ENCODE measurements at places on chromosomes 12 and 14.

DNA sequence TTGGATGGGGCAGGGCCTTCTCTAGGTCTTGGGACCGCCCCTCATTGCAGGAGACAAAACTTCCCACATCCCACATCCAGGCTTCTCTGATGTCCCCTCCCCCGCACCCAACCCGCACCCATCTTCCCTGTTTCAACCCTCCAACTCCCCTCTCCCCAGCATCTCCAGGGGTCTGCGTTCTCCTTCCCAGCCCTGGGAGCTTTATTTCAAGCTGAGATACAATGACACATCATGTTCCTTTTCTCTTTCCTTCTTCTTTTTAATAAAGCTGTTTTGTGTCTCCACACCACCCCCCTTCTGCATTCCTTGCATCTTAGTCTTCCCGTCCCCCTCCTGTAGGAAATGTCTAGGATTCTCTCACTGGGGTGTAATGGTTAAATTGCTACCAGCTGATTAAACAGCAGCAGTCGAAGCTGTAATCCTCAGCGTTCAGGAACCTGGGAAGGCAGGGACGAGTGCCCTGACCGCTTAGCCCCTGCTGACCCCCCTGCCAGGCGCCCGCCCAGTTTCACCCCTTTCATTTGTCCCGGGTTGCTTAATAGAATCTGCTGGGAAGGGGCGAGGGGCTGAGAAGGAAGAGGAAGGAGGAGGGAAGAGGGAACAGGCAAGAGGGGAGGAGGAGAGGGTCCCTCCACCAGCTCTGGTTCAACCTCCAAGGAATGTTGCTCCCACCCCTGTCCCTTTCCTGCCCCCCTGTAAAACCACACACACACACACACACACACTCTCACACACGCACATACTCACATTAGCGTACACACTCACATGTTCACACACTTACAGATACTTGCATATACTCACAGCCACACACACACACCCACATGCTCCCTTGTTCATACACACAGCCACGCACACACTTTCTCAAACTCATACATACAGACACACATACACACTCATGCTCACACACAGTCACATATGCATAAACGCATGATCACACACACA, 104.5 kb upstream of the MED13L start:
- no peak for DNase-seq

DNA sequence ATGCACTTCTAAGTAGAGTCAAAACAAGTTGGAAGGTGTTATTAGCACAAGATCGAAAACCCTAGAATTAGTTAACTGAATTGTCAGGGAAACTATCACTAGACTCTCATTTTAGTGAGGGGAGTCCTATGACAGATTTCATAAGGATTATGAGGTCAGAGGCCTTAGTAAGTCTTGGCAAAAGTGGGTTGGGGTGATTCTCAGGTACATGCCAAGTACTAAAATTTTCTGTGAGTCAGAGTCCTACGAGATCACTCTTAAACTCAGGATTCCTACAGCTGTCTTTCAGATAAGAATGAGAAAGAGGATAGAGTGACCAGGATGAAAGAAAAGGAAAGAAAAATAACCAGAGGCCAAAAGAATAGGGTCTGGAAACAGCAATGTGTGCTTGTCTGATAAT, 50.8 kb upstream of the BBS10 start:
- no peak for DNase-seq

DNA sequence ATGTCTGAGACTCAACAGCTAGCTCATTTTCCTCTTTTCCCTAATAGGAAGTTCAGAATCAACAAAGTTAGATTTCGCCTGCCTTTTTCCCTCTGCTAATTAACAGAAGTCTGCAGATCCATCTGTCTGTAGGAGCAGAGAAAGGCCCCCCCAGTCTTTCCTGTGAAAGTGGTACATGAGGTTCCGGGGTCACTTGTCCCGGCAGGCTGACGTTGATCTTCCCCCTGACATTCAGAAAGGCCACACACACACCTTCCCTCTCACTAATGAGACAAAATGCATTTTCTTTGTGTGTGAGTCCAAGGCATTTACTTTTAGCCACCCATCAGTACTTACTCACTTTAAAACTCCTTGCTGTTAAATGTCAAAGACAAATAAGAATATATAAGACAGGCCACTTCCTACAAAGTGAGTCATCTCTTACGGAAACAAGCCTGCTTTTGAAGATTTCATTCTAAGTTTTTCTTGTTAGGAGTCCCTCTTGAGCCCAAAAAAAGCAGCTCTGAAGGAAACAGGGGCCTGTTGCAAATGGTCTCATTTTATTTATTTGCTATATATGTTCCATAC, 138.7 kb downstream of the TTC7B start:
- no peak for DNase-seq

DNA sequence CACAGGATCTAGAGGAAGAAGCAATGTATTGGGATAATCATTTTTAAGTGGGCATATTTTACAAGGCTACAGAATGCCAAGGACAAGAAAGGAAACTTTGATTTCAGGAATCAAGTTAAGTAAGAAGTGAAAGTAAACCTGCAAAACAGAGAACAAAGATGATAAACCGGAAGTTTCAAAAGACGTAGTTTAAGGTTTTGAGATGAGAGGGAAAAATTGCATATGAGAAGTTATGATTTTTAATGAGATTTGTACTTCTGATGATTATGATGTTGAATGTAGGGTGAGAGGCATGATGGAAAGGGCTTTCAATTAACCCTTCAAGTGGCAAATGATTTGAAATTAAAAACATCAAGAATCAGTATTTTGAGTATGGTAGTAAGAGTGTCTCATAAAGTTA, 134.9 kb downstream of the CAPZA3 start:
- DNase-seq, result no peak

- no peak for DNase-seq
These were observed 117.7 kb downstream of the OTOGL start for GRCh38 chr12:80217011-80217535.

GRCh38 chr12:119932921-119933320, 55.8 kb upstream of the CIT start:
- DNase-seq, result no peak

- DNase-seq, result no peak
These were observed 207.5 kb upstream of the PELI2 start for GRCh38 chr14:55910601-55911243.

DNA sequence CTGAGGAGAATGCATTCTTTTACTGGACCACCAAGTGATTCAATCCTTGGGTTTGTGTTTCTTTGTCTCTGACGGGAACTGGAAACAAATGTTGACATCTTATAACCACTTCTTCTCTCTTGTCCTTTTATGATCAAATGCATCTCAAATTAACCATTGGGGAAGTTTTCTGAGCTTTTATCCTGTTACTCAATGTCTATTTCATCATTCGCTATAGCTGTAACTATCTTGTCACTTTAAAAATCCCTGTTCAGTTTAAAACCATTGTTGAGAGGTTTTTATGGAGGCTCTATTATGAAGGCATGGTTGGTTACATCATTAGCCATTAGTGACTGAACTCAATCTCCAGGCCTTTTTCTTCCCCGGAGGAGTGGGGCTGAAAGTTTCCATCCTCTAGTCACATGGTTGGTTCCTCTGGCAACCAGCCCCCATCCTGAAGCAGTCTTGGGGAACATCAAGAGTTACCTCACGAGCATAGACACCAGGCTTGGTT, 2.7 kb upstream of the CLEC6A start:
- no peak for DNase-seq

- DNase-seq, result no peak
These were observed 33.0 kb downstream of the ABCC9 start for GRCh38 chr12:21907948-21908837.

- DNase-seq, result no peak
These were observed 13.2 kb downstream of the STK38L start for GRCh38 chr12:27257104-27257843.

DNA sequence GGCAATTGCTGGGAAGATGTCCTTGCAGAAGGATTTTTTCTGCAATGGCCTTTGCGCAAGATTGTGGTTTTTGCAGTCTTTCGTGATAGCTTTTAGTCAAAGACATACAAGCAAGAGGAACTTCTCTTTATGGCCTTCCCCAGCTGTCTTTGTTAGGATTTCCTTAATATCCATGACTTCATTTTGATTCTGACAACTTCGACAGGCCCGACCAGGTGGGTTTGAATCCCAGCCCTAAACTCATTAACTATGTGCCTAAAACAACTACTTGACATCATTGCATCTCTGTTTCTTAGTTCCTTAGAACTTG, 13.3 kb upstream of the VRK1 start:
- no peak for DNase-seq

GRCh38 chr12:122944605-122945592, 21.4 kb downstream of the ABCB9 start:
- no peak for DNase-seq

GRCh38 chr14:93857500-93858283, 69.4 kb upstream of the PRIMA1 start:
- DNase-seq, result no peak

DNA sequence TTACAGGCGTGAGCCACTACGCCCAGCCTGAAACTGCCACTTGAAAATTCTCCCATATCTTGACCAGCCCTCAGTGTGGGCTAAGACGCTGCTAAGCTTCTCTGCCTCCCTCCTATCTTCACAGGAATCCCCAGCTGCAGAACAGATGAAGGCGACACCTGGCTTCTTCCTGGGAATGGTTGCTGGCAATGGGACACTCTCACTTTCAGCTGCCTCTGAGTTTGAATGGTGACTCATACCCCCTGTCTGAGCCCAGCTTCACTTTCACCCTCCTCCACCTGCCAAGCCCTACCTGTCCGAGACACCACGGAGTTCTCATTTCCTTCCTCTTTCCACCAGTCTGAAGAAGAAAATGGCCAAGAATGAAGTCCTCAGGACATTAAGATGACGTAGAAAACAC, 18.3 kb upstream of the VASH1 start:
- no peak for DNase-seq

GRCh38 chr14:69316449-69317101, 56.6 kb downstream of the GALNT16 start:
- no peak for DNase-seq

DNA sequence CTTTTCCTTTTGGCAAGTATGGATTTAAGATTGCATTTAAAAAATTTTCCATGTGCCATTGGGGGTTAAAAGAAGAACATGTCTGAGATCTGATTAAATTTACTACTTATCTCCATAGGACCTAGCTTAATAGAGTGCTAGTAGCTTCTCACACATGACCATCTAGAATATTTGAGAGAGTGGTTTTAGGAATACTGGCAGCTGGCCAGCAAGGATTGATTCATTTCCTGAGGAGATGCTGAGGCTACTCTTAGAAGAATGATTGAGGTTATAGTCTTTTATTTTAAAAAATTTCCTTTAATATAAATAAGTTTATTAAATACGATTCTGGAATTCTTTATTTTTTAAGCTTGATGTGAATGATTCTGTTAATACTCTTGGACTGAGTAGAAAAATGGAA, 56.2 kb downstream of the MIPOL1 start:
- DNase-seq, result no peak

DNA sequence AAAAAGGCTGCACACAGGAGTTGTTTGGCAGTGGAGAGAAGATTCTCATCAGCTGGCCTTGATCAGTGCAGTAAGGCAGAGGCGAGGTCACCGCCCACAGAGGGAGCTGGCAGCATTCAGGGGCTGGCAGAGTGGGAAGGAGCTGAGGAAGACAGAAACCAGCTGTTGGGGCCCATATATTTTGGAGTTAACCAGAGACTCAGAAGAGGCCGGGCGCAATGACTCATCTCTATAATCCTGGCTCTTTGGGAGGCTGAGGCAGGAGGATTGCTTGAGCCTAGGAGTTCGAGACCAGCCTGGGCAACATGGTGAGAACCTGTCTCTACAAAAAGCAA, 17.7 kb downstream of the SMCO2 start:
- DNase-seq, result no peak

DNA sequence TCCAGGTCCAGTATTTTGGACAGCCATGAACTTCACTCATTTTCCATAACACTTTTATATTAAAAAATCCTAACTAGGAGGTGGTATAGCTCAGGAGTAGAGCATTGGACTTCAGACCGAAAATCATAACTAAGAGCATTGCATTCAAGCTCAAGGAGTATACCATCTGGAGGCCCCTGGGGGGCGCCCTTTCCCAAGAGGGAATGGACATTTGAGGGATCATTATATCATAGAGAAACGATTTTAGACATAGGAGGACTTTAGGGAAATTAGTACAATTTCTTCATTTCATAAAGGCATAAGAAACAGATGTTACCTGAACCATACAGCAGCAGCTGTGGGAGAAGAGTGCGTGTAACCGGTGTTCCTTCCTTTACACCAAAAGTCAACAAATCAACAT, 5.2 kb upstream of the ATG14 start:
- no peak for DNase-seq

GRCh38 chr12:47867495-47867941, 37.3 kb downstream of the VDR start:
- no peak for DNase-seq

DNA sequence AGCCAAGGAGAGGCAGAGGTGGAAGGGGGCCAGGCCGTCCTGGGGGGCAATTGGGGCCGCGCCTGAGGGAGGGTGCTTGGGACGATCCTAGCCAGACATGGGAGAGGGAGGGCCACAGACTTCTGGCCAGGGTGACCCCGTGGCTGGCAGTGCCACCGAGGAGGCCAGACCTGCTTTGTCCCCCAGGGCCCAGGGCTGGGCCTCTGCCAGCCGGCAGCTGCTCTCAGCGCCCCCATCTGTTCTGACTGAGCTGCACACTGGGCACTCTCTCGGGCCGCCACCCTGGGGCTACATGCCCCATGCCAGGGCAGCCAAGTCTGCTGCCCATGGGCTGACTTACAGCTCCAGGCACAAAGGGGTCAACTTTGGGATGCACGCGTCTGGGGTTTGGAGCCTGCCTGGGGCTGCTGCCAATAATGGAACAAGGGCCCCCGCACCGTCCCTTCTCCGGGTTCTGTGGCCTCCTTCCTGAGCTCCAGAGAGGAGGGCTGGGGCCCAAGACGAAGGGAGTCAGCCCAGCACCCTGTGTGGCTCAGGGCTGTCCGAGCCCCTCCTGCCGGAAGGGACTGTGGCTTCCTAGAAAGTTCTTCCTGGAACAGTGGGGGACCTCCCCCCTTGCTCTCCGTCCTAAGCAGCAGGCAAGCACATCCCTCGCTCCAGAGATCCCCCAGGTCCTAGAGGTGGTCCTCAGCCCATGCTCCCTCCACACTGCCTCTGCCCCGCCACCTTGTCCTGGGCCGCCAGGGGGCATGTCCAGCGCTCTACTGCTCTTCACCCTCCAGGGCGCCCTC, 1.1 kb downstream of the ADSS1 start:
- no peak for DNase-seq

- DNase-seq, result no peak
These were observed 279.3 kb downstream of the MED13L start for GRCh38 chr12:115998119-115998633.

GRCh38 chr12:21337453-21337852, 2.7 kb upstream of the SLCO1A2 start:
- no peak for DNase-seq

DNA sequence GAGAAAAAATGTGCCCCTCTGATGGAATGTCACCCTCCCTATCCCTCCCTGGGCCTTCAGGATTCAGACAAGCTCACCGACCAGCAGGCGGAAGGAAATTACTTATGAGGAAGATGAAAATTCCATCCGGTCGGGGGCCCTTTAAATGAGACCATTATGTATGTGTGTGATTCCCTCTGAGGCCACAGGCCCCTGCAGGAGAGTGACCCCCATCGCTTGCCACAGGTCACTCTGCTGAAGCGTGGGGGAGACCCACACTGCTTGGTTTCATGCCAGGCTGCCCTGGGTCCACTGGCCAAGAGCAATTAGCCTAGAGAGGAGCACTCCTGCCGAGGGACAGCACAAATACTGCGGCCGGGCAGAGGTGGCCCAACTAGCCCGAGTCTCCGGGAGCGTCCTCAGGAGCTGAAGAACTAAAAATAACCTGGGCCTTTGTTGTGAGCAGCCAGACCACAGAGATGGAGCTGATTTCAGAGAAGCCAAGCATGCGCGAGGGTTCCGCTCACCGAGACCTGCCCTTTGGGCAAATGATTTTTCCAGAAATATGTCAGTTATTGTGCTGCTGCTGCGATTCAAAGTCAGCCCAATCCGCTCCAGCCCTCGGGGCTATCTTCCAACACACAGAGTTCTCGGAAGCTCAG, 276.4 kb downstream of the DPF3 start:
- no peak for DNase-seq
